Ascending aorta (tissue), 2 donors: ENCODE measurements at places on chromosomes 6 and 20.

GRCh38 chr6:156658186-156658965 lies 118.8 kb upstream of the ARID1B start:
- no peak for DNase-seq

GRCh38 chr6:15823838-15824414 lies 161.1 kb upstream of the DTNBP1 start:
- DNase-seq: no peak

DNA sequence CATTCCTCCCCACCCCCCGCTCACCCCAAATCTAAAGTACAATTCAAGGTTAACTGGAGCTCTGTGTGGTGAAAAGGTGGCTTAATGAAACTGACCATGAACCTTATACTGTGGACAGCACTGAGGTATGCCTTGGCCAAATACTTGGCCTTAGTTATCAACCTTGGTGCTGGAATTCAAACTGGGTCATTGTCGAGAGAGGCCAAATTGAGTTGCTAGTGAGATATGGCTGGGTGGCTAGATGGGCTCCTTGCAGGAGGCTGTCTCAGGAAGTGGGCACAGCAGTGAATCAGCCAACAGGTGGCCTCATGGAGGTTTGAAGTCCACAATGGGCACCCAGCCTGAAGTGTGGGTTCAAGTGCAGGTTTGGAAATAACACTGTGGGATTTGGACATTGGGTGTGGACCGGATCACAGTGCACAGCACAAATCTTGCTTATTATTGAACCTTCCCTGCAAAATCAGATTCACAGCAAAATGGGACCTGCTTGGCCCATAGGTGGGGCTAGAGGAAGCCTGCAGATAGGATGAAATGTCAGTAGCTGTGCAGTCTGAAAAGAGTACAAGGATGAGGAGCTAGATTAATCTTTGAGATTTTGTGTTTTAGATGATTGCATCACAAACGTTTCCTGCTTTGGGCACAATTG lies 5.6 kb upstream of the BTBD3 start:
- DNase-seq: no peak

DNA sequence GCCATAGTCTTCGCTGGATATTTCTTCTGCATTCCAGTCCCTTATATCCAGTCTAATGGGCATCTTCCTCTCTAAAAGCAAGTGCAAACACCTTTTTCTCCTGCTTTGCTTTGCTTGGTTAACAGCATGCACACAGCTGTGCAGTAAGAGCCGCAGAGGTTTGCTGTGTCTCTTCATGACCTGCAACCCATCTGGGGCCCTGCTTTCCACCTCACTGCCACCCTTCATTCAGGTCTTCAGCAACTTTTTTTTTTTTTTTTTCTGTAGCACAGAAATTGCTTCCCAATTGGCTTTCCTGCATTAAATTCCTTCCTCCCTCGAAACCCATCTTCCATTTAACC lies 14.4 kb downstream of the NEDD9 start:
- DNase-seq: no peak

- DNase-seq: no peak
Observed at GRCh38 chr6:105382496-105382895, 20.4 kb downstream of the PREP start.

DNA sequence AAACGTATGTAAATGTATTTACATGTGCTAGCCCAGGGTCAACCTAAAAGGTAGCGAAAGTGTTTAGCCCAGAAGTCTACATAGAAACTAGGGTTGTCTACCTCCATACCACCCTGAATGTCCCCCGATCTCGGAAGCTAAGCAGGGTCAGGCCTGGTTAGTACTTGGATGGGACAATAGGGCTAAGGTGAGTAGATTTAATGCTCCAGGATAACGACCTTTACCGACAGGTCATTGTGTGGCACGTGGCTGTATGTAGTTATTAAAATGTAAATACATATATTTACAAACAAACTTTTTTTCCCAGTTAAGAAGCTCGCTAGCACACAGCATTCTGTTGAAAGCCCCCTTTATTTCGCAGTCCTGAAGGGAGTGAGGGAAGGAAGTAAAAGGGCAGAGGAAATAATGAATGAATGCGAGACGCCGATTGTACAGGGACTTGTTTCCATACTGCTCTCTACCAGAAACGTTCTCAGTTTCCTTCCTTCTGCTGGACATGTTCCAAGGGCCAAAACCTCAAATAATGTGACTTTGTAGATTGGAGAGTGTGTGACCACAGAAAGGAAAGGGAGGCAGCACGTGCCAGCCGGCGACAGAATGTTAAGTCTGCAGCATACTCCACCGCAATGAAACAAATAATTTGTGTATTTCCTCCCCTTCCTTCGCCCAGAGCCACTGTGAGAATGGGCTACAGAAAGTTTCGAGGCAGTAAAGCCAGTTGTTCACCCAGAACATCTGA lies 612 bp downstream of the ADAT2 start:
- no peak for DNase-seq

GRCh38 chr20:59002874-59003399 lies 4.1 kb downstream of the CTSZ start:
- DNase-seq: no peak

GRCh38 chr20:17616480-17617211 lies 46.8 kb downstream of the DSTN start:
- no peak for DNase-seq
